ENCODE measurements at places on chromosomes 11 and 22.

- DNase-seq = peak; percentile 69
Measured at GRCh38 chr22:38700270-38700788, 414 bp downstream of the JOSD1 start.

- DNase-seq = peak; percentile 89
Measured at GRCh38 chr22:36010882-36011281, 17.7 kb downstream of the RBFOX2 start.

- no peak for DNase-seq
Measured at GRCh38 chr22:24989541-24989951, 37.0 kb downstream of the KIAA1671 start.

GRCh38 chr11:26324270-26324669, 7.7 kb upstream of the ANO3 start:
- no peak for DNase-seq

DNA sequence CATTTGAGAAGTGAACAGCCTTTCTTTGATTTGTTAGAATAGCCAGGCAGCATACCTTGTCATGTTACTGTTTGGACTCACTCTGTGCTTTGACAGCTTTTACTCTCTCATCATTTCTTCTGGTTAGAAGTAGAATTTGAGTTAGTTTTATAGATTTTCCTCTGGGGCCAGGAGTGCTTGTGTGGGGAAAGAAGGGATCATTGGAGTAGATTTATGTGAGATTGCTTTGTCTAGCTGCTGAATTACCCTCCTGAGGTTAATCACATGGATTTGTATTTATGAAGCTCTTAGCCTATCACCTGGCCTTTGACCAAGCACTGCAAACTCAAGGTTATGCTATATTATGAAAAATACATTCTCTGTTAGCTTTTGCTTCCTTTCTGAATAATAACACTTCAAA, 54.3 kb downstream of the SWAP70 start:
- no peak for DNase-seq

- DNase-seq = no peak
Measured at GRCh38 chr11:7448201-7448600, 37.1 kb upstream of the OLFML1 start.

- DNase-seq = no peak
Measured at GRCh38 chr22:23749841-23750301, 1.0 kb downstream of the ZNF70 start.

- DNase-seq = no peak
Measured at GRCh38 chr11:103862094-103862801, 174.2 kb upstream of the DDI1 start.

DNA sequence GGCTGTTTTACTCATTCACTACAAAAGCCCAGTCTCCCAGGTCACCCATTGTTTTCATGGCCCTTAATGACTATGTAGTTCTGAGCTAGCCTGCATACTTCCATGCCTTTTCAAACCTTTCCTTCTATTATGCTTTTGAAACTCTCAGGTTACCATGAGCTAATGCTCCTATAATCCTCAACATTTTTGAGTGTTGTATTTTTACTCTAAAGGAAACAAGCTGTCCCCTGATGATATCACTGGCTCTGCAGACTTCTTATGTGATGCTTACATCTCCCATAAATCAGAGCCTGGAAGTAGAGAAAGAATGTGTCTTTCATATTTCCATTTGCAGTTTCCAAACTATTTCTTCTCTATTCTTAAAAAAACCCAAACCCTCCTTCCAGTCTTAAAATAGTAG, 159.0 kb upstream of the RAG2 start:
- no peak for DNase-seq

- DNase-seq = no peak
Measured at GRCh38 chr11:65043881-65044501, 3.0 kb downstream of the SAC3D1 start.

DNA sequence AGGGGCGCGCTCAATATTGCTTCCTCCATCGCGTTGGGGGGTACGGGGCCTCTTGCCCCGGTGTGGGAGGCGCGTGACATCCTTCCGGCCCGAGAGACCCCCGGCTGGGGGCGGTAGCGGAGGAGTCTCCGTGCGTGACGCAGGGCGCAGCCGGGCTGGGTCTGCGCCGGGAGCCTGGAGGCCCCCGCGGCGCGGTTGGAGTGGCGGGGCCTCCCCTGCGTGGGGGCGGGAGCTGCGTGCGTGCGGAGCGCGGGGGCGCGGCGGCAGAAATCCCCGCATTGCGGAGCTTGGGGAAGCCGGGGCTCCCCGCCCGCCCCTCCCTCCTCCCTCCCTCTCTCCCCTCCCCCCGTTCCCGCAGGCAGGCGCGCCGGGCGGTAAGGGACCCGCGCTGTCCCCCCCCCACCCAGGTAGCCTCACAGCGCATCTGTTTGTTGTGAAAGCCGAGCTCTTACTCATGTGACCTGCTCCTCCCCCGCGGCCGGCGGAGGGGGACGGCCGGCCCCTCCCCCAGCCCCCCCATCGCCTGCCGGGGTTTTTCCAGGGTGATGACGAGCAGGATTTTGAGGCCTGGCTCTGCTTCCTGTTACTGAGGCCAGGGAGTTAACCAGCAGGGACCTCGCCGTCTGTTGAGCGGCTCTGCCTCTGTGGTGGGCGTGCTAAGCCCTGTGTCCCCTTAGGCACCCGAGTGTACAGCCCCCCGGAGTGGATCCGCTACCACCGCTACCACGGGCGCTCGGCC, 1.6 kb downstream of the PIM3 start:
- DNase-seq = peak; percentile 97

DNA sequence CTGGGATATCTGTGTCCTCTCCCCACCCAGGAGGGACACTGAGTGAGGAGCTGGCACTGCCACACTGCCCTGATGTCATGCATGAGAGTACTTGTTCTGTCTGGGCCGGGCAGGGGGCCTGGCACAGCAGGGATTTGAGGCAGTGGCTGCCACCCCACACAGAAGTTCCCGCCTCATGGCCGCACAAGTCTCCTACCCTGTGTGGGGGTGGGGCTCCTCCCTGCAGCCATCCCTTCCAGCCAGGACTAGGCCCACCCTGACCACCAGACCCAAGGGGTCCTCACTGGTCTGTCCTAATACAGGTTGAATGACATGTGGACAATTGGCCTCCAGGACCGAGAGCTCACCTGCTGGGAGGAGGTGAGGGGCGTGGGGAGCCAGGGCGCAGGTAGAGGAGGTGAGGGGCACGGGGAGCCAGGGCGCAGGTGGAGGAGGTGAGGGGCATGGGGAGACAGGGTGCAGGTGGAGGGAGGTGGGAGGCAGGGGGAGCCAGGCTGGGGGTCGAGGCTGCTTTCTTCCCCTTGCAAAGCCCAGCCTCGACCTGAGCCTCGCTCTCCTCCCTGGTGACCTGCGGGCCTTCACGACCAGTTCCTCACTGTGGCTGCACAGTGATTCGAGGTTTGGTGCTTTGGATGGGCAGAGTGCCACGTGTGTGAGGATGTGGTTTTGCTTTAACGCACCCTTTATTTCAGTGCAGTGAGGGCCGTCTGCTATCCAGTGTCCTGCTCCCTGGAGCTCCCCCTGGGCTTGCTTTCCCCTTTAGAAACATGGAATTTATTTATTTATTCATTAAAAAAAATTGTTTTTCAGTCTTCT, 7.4 kb downstream of the LZTR1 start:
- DNase-seq = no peak

DNA sequence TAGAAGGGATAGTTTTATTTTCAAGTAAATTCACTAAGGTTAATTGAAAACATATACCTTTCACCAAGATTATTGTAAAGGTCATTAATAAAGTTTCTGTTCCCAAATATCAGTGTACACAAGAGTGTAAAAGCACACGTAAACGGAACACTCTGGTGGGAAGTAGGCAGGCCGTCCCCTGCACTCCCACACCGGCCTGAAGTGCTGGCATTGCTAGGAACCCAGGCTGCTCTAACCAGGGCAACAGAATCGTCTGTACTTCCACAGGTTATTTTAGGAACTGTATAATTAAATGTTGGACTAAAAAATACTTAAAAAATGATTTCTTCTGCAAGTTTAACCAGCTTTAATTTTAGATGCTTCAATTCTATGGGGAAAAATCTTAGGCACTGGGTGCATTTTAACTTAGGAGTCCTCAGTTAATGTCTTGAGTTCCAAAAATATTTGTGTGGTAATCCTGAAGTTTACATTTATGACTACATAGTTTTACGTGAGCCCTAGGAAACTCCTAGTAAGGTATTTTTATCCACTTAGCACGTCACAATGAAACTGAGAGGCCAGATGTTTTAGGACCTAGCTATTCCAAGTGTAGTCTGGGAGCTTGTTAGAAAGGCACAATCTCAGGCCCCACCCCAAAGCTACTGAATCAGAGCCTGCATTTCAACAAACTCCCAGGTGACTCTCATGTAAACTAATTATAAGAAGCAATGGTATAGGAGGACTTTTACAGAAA, 31.2 kb downstream of the KMT5B start:
- peak; percentile 81 for DNase-seq

Measured in fibroblast of villous mesenchyme (primary cell).